ENCODE measurements at places on chromosomes 3 and 15. TPM values are rescaled to one million over a fixed set of nuclear protein-coding genes. Genes with fewer than 3 reads are reported as not detected.

THSD4 gene
- total RNA-seq = 44.1 TPM

CYP8B1 gene
- total RNA-seq = not detected

PLCB2 gene
- total RNA-seq = 1.1 TPM

TRH gene
- not detected for total RNA-seq

CCNB2 gene
- total RNA-seq = 22.5 TPM

ACVR2B gene
- total RNA-seq = 3.6 TPM

CDAN1 gene
- total RNA-seq = 8.7 TPM

RBP2 gene
- total RNA-seq = not detected

ESYT3 gene
- not detected for total RNA-seq

CHRFAM7A gene
- total RNA-seq = 1.6 TPM

CCR9 gene
- total RNA-seq = not detected

CSPG4 gene
- 0.33 TPM for total RNA-seq

KNG1 gene
- not detected for total RNA-seq

DNASE1L3 gene
- total RNA-seq = not detected

A4GNT gene
- not detected for total RNA-seq

GOLGA8O gene
- total RNA-seq = 0.67 TPM

LTK gene
- not detected for total RNA-seq

IL20RB gene
- total RNA-seq = 0.33 TPM

PGBD4 gene
- 1.3 TPM for total RNA-seq

ANKRD63 gene
- total RNA-seq = not detected

CYP1A2 gene
- total RNA-seq = not detected

BNC1 gene
- 5.2 TPM for total RNA-seq

GAP43 gene
- not detected for total RNA-seq

HAPLN3 gene
- total RNA-seq = 25.4 TPM

AADACL2 gene
- not detected for total RNA-seq

GPR87 gene
- total RNA-seq = 0.33 TPM

SLC15A2 gene
- 0.33 TPM for total RNA-seq

FSTL1 gene
- total RNA-seq = 666 TPM

NOX5 gene
- total RNA-seq = 0.33 TPM

TRIM42 gene
- total RNA-seq = not detected

PLSCR4 gene
- total RNA-seq = 176 TPM

MEX3B gene
- total RNA-seq = 13.1 TPM

ARPIN gene
- total RNA-seq = 10.3 TPM

LRRC31 gene
- not detected for total RNA-seq

BCHE gene
- total RNA-seq = 3.8 TPM

MAP6D1 gene
- total RNA-seq = 2.9 TPM

STARD9 gene
- total RNA-seq = 27.1 TPM

CASR gene
- total RNA-seq = under 0.01 TPM

ZKSCAN7 gene
- 1.6 TPM for total RNA-seq

NR2F2 gene
- total RNA-seq = 36.9 TPM

SYNPR gene
- not detected for total RNA-seq

PRRT3 gene
- total RNA-seq = 2.0 TPM

CMTM8 gene
- total RNA-seq = 6.9 TPM

GP5 gene
- total RNA-seq = not detected

DUOXA1 gene
- not detected for total RNA-seq

MYNN gene
- total RNA-seq = 19.0 TPM

SAMD7 gene
- not detected for total RNA-seq

SSUH2 gene
- total RNA-seq = 0.10 TPM

PPIB gene
- total RNA-seq = 727 TPM

CCR8 gene
- not detected for total RNA-seq

KLHL40 gene
- not detected for total RNA-seq

GOLGA8M gene
- not detected for total RNA-seq

MYH15 gene
- 0.10 TPM for total RNA-seq

UROC1 gene
- total RNA-seq = not detected

INSYN1 gene
- 0.65 TPM for total RNA-seq

FRMD5 gene
- 12.7 TPM for total RNA-seq

NR1I2 gene
- not detected for total RNA-seq

SERPINI2 gene
- not detected for total RNA-seq

Data from vein endothelial cell (primary cell).